LNCaP clone FGC (cell line): ENCODE measurements at places on chromosomes 1 and 21.

DNA sequence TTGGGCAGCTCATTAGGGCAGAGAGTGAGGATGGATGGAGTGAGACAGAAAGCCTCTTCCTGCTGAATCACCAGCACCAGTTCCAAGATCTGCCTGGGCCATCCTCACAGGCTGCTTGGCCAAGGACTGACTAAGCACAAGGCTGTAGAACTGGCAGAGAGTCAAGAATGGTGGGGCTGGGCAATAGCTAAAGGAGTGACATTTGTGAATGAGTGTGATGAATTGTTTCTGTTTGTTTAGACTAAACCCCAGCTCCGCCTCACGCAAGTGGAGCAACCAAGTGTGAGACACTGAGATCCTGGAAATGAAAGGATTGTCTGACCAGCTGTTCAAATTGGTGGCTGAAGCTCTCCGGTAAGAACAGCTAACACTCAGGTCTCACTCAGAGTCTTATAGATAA is 38.6 kb downstream of the BRINP2 start:
- DNase-seq = peak; percentile 4

GRCh38 chr1:232982238-232982944 is 32.0 kb downstream of the NTPCR start:
- peak; percentile 50 for DNase-seq

DNA sequence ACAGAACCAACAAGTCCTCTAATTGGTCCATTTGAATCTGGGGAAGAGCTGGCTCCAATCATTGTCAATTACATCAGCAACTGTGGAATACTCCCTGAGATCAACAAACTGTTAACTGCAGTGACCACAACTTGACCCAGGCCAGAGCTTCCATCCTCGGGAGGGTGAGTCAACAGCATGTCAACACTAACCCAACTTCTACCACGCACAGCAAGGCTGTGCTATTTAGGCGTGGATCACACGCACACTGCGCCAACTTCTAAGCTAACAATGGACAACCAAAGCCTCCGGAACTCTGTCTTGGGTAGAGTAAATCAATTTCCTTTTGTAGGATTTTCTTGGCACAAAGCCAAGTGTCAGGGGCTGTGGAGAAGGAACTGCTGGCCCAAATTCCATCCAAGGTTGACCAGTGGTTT is 30.4 kb downstream of the APP start:
- no peak for DNase-seq

DNA sequence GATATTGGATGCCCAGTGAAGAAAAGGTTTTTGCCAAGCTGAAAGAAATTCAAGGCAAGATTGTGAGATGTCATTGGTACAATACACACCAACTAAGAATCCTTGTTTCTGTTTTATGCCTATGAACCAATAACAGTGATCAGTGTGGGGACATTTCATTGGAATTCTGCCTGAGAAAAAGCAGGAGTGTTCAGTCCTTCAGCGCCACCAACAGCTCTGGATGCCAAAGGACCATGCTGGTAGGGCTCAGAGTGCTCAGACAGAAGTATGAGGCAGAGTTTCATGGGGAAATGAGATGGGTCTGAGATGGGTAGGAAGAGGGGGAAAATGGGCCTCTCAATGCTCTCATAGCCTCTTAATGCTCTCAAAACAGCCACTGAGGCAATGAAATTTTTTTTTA is 56.5 kb downstream of the GABPA start:
- no peak for DNase-seq

- no peak for DNase-seq
Measured at GRCh38 chr21:28687586-28687985, 305.1 kb downstream of the LTN1 start.

- DNase-seq = no peak
Measured at GRCh38 chr1:32363713-32364112, 1.4 kb downstream of the TSSK3 start.

- DNase-seq = no peak
Measured at GRCh38 chr1:117826119-117826518, 103.3 kb downstream of the GDAP2 start.

GRCh38 chr1:231596337-231596791 is 30.2 kb upstream of the DISC1 start:
- DNase-seq = no peak

GRCh38 chr1:192628396-192629057 is 7.4 kb upstream of the RGS13 start:
- DNase-seq = no peak

DNA sequence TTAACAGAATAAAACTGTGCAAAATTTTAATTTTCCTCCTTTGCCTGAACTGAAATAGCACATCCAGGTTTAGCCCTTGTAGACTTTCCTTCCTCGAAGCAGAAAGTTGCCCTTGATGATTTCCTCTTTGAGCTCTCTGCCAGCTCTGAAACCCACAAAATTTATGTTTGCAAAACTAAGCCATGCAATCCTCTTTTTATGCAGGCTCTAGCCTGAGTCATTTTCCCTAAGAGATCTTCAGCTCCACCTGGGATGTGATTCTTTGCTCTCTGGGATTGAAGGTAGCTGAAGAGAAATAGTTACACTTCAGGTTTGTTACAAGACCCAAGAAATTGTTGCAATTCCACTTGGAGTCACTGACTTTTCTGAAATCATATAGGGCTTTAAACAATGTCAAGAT is 1.4 kb upstream of the F3 start:
- DNase-seq = no peak

GRCh38 chr1:79929356-79929755 is 922.8 kb upstream of the ADGRL4 start:
- DNase-seq = no peak

- DNase-seq = no peak
Measured at GRCh38 chr1:52569449-52570210, 16.7 kb upstream of the TUT4 start.

- DNase-seq = no peak
Measured at GRCh38 chr1:118988186-118989005, at the start of gene TBX15. Gene TBX15, minus strand, starts transcription at chr1:118988343. Its CDS starts 548 bp downstream, at chr1:118987795.
